ENCODE measurements at places on chromosomes 13 and 19.

GRCh38 chr13:27489456-27489855 is 39.1 kb upstream of the MTIF3 start:
- no peak for DNase-seq

- no peak for DNase-seq
These were observed 44.2 kb upstream of the SLAIN1 start for GRCh38 chr13:77653301-77653700.

GRCh38 chr13:50197705-50198104 is 182.5 kb downstream of the KCNRG start:
- DNase-seq: no peak

DNA sequence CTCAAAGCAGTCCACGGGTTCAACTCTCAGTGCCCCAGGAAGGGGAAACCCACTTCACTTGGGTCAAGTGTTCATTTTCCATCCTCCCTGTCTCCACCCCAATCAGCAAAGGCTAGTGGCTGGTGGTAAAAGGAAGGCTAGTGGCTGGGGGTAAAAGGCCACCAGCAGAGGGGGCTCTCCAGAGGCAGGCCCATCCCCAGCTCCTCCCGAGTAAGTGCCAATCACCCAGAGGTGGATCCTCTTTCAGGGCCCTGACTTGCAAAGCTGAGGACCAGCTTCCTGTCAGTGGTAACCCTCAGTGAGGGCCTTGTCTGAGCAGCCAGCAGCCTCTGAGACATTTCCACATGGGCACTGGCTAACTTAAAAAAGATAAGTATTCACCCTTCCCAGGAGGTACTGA is 22.0 kb upstream of the TPT1 start:
- no peak for DNase-seq

DNA sequence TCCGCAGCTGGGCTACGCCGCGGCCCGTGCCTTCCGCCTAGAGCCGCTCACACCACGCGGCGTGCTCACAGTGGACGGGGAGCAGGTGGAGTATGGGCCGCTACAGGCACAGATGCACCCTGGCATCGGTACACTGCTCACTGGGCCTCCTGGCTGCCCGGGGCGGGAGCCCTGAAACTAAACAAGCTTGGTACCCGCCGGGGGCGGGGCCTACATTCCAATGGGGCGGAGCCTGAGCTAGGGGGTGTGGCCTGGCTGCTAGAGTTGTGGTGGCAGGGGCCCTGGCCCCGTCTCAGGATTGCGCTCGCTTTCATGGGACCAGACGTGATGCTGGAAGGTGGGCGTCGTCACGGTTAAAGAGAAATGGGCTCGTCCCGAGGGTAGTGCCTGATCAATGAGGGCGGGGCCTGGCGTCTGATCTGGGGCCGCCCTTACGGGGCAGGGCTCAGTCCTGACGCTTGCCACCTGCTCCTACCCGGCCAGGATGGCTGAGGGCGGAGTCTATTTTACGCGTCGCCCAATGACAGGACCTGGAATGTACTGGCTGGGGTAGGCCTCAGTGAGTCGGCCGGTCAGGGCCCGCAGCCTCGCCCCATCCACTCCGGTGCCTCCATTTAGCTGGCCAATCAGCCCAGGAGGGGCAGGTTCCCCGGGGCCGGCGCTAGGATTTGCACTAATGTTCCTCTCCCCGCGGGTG is 7.4 kb downstream of the DBP start:
- no peak for DNase-seq

- DNase-seq: no peak
These were observed 20.2 kb downstream of the NAXD start for GRCh38 chr13:110635405-110636002.

DNA sequence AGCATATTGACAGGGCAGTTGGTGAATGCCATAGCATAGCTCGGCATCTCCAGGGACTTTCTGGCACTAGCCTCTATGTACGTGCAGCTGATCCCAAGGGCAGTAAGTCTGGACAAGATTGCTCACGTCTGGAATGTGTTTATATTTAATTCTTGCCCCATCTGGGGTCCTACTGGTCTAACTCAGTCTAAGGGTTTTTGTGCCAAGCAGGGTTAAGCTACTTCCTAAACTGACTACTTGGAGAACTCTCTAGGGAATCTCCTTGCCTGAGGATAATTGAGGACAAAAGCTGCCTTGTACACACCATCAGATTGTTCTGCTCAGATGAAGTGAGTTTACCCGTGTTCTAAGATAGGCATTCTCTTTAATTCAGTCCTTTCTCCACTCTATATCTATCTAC is 358.1 kb downstream of the MYO16 start:
- no peak for DNase-seq

- DNase-seq: no peak
These were observed 73.1 kb downstream of the TNFSF13B start for GRCh38 chr13:108342369-108343289.

DNA sequence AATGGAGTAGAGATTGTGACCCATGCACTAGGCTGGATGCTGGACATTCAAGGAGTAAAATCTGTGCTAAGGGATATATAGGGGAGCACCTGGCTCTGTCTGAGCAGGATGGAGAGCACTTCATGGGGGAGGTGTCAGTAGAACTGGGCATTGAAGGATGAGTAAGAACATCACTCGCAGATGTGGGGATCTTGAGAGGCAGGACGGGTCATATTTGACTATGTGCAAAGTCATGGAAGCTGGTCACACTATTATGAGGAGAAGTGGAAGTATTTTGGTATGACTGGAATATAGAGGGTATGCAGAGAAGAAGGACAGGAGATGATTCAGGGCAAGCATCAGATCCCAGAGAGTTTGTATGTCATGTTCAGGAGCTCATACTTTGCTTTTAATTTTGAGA is 62.9 kb upstream of the PCDH8 start:
- no peak for DNase-seq

- DNase-seq: no peak
These were observed 740.1 kb downstream of the UQCRFS1 start for GRCh38 chr19:28472843-28473242.

DNA sequence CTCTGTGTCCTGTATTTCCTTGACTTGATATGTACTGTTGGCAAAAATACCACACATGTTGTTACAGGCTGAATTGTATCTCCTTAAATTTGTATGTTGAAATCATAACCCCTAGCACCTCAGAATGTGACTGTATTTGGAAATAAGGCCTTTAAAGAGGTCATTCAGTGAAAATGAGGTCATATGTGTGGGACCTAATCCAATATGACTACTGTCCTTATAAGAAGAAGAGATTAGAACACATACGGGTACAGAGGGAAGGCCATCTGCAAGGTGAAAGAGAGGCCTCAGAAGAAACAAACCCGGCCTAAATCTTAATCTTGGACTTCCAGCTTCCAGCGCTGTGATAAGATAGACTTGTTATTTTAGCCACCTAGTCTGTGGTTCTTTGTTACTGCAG is 202.5 kb downstream of the NUFIP1 start:
- DNase-seq: no peak

GRCh38 chr19:17245535-17245984 is at the start of gene NR2F6:
TSS of gene NR2F6 (minus strand) at chr19:17245919. CDS start at chr19:17245220, 699 bp downstream.
- DNase-seq: no peak

DNA sequence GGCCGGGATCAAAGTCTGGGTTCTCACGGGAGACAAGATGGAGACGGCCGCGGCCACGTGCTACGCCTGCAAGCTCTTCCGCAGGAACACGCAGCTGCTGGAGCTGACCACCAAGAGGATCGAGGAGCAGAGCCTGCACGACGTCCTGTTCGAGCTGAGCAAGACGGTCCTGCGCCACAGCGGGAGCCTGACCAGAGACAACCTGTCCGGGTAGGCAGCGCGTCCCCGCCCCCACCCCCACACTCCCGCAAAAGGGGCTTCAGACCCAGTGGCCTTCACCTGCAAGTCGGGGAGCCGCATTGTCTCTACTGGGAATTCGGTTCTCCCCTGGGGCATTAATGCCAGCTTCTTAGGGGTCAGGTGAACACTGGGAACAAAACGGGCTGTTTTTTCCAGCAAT is 114.7 kb upstream of the MCF2L start:
- no peak for DNase-seq

DNA sequence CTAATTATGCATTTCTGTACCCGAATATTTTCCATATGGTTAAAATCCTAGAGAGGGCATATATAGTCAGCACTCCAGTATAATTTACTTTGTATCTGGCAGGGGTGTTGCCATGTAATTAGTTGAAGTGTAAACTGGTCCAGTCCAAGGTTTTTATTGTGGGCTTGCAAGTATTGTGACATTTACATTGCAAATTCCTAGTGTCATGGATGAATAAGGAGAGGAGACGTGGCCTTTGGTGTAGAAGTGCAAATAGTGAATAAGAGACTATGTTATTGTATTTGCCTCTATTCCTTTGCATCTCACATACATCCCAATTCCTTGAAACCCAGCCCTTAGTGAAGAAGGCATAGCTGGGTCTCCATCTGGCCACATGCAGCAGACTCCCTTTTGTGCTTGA is 330.6 kb downstream of the ATP8A2 start:
- no peak for DNase-seq

DNA sequence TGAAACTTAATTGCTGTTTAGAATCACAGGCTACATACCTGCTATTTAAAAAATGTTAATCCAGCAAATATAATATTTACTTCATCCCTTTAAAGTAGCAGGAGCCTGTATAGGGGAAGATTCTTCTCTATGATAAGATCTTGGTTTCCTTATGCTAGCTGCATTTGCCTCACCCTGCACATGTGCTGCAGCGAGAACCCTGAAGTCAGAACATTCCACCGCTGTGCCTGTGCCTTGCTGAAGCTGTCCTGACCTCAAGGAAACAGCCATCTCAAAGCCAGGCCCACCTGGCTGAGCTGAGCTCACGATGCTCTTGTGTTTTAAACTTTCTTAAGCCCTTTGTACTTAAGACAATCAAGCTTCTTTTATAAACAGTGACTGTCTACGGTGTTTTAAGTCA is 355.0 kb upstream of the PCDH20 start:
- DNase-seq: no peak

GRCh38 chr13:105684216-105684615 is 851.2 kb downstream of the EFNB2 start:
- no peak for DNase-seq

DNA sequence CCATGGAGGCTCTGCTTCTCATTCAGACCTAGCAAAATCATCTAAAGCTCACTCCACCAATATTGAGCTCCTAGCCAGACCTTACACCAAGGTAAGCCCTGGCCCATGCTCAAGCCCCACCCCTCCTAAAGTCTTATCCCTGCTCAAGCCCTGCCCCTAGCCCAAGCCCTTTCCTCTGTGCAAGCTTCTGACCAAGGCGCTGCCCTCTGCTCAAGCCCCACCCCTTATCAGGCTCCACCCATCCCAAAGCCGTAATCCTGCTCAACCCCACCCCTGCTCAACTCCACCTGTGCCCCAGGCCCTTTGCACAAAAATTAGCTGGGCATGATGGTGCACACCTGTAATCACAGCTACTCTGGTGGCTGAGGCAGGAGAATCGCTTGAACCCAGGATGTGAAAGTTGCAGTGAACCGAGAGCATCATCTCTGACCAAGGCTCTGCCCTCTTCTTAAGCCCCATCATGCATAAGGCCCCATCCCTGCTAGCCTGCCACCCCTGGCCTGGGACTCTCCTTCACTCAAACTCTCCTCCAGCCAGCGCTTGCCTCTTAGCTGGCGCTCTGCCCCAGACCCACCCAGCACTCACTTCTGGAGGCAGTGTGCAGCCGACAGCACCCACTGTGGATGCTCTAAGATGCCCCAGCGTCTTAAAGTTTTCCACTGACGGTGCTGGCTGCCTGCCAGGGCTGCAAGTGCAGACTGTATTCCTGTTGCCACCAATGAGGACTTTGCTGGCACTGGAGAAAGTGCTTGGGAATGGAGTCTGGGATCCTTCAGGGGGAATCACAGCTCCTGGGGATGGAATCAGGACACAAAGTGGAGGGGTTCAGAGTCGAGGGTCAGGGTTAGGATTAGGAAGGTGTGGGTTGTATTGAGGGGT is 16.5 kb downstream of the KLK4 start:
- no peak for DNase-seq

DNA sequence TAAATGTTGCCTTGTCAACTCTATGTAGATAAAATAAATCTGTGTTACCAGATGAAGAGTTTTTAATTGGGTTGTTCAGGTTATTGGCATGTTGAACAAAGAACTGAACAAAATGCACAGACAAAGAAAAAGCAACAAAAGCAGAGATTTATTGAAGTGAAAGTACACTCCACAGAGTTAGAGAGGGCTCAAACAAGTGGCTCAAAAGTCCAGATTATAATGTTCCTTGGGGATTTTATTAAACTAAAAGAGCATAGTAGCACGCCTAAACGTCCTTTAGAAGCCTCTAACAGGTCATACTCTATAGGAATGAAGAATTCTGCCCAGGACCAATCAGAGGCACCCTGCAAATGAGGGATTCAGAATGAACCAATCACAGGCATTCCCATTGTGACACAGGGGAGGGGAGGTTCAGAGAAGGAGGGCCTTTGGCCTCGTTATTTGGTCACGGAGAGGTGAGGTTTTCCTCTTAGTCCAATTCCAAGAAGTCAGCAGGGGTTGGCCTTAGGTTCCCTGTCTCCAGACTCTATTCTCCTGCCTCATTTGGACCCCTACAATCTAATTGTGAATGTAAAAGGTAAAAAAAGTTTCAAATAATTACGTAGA is 12.8 kb downstream of the PSMC4 start:
- no peak for DNase-seq

GRCh38 chr19:36638862-36639510 is 27.7 kb downstream of the ZNF461 start:
- no peak for DNase-seq
